AG04449 (cell line): ENCODE measurements at places on chromosomes 2 and 18.

GRCh38 chr2:220887271-220887870, 684.7 kb downstream of the EPHA4 start:
- DNase-seq, result no peak

DNA sequence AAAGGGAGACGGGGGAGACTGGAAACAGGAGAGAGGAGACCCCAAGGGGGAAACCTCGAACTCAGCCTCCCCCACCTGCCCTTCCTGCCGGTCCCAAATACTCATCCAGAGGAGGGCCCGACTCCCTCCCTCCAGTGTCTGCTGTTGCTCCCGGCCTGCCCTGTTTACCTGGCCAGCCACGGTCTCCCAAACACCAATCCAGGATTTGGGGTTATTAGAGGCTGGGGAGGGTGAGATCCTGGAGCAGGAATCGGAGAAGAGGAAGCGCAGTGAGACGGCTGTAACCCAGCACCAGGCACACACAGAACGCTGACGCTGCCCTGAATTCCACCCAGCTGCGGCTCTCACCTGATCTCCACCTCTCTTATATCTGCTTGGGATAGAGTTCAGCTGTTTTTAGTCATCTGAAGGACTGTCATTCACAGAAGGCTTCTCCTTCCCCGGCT, 213.0 kb downstream of the TNS1 start:
- no peak for DNase-seq

DNA sequence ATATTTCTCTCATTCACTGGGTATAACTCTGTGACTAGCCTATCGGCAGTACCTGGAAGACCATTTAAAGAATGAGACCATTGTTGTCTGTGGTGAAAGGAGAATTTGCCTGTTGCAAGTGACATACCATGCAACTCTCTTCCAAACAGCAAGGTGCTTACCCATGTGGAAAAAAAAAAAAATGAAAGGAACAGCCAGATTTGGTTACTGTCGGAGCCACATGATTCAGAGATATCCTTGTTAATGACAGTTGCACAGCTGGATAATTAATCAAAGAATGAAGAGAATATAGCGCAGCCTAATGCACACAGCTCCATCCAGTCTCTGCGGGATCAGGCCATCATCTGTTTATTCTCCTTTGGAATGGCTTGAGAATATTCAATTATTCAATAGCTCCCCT, 141.8 kb downstream of the HRH4 start:
- no peak for DNase-seq

DNA sequence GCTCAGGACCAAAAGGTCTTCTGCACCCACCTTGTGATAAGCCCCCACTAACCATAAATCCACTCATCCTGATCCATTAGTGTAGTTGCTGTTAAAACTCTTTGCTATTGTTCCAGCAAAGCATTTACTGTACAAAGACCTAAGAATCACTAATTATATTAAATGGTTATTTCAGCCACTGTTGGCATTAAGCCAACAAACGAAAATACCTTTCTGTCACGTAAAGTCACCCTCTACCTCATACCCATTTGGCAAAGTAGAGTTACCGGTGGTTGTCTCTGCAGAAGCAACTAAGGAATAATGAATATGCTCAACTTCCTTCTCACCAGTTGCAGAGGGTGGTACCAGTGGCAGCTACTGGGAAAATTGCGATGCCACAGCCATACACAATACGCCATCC, 224.5 kb downstream of the SP3 start:
- DNase-seq, result no peak

DNA sequence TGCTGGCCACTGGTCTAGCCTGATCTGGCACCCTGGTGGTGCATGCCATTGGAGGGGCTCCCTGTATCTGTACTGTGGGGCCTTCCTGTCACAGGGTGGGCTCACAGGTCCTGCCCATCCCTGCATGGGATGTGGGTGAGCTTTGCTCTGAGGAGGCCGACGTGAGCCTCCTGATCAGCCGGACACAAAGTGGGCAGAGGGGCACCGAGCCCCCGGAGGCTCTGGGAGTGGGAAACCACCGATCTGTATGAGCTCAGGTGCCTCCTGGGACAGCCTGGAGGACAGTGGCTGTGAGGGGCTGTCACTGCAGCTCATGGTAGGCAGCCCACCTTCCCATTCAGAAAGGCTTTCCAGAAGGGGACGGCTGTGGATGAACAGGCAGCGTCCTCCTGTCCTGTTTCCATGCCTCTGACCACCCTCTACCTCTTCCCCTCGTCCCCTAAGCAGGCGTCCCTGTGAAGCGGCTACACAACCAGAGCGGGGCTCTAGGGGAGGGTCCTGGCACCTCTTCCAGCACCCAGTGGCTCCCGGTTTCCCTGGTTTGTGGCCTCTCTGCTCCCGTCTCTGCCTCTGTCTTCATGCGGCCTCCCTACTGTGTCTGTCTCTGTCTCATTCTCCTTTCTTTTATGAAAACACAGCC, 112.5 kb upstream of the OTOS start:
- no peak for DNase-seq

GRCh38 chr2:20994130-20994529, 49.7 kb downstream of the APOB start:
- no peak for DNase-seq

DNA sequence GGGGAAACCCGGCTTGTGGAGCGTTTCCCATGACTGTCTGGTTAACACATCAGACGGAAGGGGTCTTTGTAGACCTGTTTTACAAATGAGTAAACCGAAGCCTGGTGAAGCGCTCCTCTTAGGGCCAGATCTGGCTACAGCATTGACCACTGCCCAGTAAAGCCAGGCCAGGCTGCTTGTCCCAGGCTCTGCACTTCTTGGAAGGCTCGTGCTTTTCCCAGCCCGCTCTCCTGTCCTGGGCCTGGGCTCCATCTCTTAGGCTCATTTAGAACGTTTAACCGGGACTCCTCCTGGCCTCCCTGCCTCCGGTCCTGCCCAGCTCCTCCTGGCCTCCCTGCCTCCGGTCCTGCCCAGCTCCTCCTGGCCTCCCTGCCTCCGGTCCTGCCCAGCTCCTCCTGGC, 4.8 kb downstream of the GPC1 start:
- no peak for DNase-seq

DNA sequence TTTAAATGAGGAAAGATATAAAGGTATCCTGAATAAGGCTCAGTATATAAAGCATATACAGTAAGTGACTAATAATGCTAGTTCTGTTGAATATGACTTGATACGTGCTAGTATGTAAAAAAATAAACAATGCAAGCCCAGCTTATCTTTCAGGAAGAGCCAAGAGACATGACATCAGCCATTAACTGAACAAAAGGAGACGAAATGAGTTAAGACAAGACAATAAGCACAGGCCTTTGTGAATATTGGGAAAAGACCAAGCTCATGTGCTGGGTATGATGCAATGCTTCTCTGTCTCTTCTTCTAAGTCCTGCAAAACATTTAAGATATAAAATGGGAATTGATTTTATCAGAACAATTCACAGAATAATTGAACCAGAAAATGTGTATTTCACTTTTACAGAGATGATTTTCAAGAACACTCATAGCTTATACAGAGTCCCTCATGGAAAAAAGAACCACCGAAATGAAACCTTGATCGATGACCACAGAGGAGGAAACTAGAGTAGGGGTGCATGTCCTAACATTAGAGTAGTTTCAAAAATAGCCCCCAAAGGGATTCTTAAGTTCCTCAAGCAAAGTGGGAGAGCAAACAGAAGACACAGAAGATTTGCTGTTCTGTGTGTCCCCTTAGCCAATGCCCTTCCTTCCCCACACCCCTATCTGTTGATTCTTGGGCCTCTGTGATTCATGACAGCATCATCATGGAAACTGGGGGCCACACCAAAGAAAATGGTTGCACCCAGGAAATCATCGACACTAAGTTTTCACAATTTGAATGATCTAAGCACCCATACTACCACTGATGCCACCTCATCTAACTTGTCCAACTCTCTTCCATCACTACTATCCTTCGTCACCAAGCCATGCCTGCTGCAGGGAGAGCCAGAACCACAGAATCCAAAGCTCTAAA, 68.0 kb upstream of the CRIM1 start:
- DNase-seq, result peak; percentile 10

GRCh38 chr2:26621469-26622199, 19.5 kb downstream of the CIB4 start:
- DNase-seq, result no peak

DNA sequence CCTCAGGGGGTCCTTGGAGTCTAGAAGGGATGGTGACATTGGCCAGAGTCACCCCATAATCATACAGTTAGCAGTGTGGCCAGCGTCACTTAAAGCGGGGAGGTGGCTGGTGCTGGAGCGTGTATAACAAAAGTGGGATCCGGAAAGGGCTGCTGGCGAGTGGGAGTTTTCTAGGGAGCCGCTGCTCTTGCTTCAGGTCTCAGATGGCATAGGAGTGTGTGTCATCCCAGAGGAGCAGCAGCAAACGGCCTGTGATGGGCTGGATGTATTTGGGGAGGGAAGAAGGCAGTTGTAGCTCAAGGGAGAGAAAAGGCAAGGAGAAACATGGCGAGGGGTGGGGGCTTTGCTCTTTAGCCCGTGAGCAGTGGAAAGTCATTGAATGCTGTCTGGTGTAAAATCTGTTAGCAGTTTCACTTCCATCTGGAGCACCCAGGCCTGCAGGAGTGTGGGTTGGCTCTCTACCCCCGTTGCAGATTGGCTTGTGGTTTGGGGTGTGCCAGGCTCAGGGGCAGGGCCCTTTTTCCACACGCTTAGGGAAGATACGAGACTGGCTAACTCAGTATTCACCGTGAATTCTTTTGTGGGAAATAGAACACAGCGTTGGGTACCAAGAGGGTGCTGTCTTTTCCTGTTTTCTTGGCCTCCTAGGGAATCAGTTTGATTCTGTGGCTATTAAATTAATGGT, 120.5 kb downstream of the AGAP1 start:
- no peak for DNase-seq

- no peak for DNase-seq
These were observed 1258.3 kb upstream of the GYPC start for GRCh38 chr2:125397535-125398251.

GRCh38 chr2:75570948-75571729, 10.4 kb upstream of the EVA1A start:
- no peak for DNase-seq

- DNase-seq, result no peak
These were observed 54.0 kb downstream of the EMILIN2 start for GRCh38 chr18:2900684-2901422.

DNA sequence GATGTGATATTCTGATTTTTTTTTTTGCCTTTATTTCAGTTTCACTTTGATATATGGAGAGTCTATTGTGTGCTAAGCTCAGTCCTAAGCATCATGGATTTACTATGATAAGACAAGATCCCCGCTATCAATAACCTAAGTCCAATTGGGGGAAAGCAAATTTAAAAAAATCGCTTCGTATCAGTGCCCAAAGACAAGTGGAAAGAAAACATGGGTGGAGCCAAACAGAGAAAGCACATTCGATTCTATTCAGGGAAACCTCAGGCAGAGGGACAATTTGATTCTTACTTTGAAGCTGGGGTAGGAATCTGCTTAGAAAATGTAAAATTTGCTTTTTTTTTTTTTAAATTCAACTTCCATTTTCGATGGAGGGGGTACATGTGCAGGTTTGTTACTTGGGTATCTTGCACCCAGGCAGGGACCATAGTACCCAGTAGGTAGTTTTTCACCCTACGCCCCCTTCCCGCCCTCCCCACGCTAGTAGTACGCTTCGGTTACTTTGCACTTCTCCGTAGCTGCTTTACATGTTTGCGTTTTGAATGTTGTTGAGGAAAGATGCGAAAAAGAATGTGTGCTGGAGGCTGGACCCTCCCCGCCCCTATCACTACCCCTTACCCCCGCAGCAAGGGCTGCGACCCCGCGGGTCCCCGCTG, 12.4 kb downstream of the KIF5C start:
- no peak for DNase-seq

DNA sequence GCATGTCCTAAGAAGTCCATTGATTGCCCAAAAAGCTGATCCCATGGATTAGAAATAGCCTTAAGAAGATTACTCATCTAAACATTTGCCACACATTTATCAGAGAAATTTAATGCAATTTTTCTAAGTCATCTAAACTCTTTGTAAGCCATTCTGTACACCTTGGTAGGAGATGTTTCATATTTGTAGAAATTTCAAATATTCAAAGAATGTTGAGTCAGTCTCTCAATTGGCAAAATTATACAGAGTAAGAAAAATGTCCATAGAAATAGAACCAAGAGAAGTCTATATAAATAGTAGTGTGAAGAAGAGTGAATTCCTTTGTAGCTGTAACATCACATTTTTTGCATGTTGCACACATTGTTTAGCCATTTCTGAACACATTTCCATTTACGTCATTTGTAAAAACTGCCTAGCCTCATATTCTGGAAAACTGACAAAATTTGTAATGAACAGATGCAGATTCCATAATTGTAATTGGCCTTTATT, 128.6 kb downstream of the MSTN start:
- DNase-seq, result peak; percentile 75

GRCh38 chr2:232581725-232582124, 31.2 kb downstream of the EIF4E2 start:
- no peak for DNase-seq
